ENCODE measurements at places on chromosomes 2 and 18.

DNA sequence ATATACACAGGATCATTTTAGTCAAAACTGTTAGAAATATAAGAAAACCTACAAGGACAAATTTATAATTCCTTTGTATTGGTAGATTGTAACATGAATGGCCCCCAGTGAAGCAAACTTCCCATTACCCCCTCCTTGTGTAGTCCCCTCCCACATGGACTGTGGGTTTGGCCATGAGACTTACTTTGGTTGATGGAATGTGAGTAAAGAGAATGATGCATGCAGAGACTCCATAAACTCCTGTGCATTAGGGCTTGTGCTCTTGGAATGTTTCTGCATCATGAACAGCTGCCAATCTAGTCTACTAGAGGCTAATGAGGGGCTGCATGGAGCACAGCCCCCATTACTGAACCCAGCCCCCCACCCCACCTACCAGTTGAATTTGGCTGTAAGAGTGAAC lies 8.3 kb upstream of the TGFA start:
- DNase-seq = no peak

DNA sequence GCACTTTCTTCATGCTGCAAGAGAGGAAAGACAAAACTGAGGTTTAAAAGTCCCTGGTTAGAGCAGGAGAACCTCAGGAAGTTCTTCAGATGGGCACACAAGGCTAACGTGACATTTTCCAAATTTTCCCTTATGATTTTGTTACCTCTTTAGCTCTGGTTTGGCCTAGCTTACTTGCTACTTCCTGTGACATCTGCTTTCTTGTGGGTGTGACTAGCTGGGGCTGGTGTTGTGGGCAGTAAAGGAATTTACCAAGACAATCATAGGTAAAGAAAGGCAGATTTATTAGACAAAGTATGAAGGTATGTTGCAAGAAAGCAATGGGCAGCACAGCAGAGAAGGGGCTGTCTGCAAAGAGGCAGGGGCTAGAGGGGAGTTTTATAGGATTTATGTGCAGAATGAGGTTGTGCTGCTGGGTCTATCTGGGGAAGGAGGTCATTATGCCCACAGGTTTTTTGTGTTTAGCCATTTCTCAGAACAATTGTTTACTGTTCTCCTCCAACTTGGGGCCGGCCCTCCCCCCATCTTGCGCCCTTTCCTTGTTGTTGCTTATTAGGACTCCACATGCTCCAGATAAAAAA lies 6.7 kb upstream of the TNP1 start:
- DNase-seq = no peak

DNA sequence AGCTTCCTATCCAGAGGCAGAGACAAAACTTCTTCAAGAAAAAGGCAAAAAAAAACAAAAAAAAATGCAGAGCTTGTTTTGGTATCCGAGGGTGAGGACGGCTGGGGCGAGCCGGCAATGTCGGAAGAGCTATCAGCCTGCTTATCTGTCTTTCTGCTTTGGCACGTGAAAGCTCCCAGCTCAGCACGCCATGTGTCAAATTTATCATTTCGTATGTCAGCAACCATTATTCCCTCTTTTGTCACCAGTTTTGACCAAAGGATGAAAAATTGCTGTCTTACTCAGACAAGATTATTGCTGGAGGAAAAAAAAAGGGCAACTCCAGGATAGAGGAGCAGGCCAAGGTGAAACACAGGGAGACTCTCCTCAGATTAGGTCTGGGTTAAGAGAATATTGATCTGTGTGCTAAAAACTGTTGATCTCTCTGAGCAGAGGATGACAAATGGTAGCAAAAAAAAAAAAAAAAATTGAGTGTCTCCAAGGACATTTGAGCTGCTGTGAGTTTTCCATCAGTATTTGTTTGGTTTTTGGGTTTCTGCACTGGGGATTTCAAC lies 532.0 kb upstream of the POU3F3 start:
- DNase-seq = no peak

DNA sequence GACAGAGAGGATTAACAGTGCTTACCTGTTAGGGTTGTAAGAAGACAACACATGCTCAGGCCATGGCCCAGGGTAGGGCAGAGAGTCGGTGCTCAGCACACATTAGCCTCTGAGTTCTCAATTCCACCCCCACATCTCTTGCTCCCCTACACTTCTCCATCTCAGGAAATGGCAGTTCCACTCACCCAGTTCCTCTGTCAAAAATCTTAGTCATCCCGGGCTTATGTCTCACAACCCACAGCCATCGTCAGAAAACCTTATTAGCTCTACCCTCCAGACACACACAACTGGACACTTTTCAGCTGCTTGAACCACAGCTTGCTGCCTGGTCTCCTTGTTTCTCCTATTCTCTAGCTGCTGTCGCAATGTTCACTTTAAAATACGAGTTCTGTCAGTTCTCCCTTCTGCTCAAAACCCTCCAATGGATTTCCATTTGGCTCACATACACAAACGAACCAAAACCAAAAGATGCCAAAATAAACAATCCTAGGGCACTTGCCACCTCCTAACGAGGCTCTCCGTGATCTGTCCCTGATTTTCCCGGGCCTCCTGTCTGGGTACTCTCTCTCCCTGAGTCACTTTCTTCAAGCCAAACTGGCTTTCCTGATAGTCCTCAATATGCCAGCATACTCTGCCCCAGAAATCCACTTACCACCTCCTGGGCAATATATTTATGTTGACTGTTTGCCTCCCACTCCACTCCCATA lies 89.7 kb downstream of the KCTD1 start:
- no peak for DNase-seq

- no peak for DNase-seq
Observed at GRCh38 chr2:23460993-23461392, 76.0 kb downstream of the KLHL29 start.

GRCh38 chr2:226971770-226972169 lies 135.9 kb downstream of the RHBDD1 start:
- DNase-seq = no peak

DNA sequence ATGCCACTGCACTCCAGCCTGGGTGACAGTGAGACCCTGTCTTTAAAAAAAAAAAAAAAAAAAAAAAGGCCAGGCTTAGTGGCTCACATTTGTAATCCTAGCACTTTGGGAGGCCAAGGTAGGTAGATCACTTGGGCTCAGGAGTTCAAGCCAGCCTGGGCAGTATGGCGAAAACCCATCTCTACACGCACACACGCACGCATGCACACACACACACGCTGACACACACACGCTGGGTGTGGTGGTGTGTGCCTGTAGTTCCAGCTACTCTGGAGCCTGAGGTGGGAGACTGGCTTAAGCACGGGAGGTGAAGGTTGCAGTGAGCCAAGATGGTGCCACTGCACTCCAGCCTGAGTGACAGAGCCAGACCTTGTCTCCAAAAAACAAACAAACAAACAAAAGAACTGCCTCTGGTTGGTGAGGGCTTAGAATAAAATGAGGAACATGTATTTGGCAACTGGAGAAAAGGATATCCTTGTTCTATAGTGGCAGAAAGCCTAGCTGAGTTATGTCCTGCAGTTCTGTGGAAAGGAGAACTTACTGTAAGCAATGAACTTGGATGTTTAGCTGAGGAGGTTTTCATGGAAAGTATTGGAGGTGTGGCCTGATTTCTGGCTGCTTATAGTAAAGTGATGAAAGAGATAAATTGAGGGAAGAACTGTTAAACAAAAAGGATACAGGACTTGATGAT lies 34.0 kb downstream of the HAT1 start:
- no peak for DNase-seq

DNA sequence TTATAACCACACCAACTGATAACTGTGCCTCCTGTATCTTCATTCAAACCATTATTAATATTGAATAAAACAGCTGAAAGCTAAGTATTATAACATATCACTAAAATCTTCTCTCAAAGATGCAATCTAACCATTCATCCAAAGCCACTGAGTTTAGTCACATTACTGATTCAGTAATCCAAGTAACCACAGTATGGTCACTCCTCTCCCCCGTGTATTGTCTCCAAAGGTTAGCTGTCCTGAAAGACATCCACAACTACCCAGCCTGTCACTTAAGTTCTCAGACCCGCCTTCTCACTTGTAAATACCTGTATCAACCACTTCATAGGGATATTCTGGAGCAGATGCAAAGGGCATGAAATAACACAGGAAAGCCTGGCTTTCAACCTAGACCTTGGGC lies 213.4 kb upstream of the BOD1L2 start:
- no peak for DNase-seq

- DNase-seq = no peak
Observed at GRCh38 chr2:5353565-5353964, 338.6 kb upstream of the SOX11 start.

DNA sequence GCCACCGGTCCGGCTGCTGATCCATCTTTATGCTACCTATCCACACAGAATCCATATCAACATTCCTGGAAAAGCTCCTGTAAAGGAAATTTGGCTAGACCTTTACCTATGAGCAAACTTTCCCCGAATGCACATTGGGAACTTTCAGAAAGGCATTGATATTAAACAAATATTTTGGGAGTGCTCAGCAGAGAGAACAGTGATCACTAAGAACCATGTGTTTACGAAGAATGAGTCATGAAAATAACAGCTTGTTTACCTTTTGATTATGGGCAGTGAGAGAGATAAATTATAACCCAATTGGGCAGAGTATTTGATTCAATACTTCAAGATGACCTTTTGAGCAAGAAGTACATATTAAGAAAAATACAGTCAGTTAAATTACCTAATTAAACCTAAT lies 189.7 kb upstream of the CDH2 start:
- DNase-seq = peak; percentile 27

GRCh38 chr18:69612242-69612641 lies 211.6 kb downstream of the DOK6 start:
- DNase-seq = no peak

DNA sequence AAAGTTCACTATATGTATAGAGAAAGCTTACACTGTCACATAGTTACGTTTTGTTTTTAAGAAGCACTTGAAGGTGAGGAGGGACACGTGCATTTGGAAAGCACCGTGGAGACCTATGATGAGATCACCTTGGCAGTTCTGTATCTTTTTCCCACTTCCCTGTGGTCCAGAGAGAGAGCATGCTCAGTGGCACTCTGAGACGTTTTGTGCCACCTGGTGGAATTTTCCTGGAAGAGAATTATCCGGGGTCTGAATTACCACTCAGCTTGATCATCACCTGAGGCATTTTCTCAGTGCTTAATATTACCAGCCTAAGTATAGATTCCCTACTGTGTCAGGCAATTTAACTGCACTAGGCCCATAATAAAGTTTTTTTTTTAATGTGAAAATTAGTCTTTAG lies 469.4 kb upstream of the SMIM21 start:
- DNase-seq = peak; percentile 91

GRCh38 chr2:169362118-169362893 lies at the start of gene LRP2:
LRP2 (minus strand) TSS chr2:169362534; CDS start chr2:169362399, 135 bp downstream.
- DNase-seq = peak; percentile 69

GRCh38 chr18:55900380-55900779 lies 312.4 kb upstream of the TCF4 start:
- DNase-seq = no peak

DNA sequence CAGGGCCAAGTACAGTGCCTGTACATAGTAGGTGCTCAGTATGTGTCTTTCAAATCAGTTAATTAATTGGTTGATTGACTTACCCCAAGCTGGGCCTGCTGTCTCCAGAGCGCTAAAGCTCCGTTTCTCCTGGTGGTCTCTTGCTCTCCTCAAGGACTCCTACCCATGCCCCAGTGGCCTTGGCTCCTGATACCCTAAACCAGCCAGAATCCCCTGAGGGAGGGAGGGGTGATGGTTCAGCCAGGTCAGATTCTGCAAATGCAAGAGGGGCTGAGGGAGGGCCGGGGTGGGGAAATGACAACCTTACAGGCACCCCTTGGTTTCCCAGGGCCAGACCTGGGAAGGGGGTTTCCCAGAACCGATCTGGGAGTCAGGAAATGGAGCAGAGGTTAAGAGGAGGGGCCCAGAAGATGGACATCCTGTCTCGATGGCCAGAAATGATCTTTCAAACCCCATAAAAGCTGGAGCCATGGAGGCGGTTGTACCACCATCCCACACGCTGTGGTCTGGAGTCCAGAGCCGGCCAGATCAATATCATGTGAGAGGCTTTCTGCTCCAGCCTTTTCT lies 209.1 kb downstream of the TNS1 start:
- DNase-seq = no peak
